Left renal pelvis (tissue), 4 donors: ENCODE measurements at places on chromosomes 7 and 10. TPM values are rescaled to one million over a fixed set of nuclear protein-coding genes. Genes with fewer than 3 reads are reported as not detected.

GRCh38 chr10:76310588-76311080 lies 879.2 kb downstream of the LRMDA start:
- no peak for DNase-seq

- DNase-seq: peak; percentile 92
Measured at GRCh38 chr7:135977007-135977741, at the start of gene MTPN. TSS of gene MTPN (minus strand) at chr7:135977359. CDS start at chr7:135977100, 259 bp downstream.

GRCh38 chr7:127809261-127809702 lies 157.3 kb downstream of the SND1 start:
- no peak for DNase-seq

DNA sequence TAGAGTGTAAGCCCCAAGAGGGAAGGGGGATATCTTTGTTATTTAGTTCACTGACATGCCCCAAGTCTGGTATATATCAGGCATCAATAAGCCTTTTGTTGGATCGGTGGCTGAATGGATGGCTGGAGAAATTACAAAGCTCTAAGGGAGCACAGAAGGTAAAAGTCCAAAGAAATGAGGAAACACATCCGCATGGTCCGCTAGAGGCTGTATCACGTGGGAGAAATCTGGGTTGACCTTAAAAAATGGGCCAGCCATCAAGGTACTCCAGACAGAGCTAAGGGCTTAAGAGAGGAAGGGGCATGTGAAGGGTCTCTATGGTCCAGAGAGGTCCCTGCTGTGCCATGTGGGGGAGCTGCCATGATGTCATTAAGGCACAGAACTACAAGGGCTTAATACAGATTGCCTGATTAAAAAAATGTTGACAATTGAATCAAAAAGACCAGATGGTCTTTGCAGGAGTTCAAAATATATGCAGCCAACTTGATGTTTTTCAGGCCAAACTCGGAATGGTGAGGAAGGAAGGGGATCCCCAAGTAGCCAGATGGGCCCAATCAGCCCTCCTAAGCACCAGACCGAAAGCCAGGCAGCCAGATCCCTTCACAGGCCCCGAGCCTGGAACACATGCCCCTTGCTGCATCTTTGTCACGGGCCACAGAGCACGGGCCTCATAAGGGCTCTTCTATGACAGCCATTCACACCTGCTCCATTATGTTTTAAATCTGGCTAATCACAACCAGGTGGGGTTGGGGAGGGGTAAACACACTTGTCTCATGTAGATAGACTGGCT lies 31.9 kb downstream of the SCRN1 start:
- DNase-seq: no peak

Gene OLAH
- polyA plus RNA-seq: 0.94 TPM

Gene OPALIN
- not detected for polyA plus RNA-seq

DNA sequence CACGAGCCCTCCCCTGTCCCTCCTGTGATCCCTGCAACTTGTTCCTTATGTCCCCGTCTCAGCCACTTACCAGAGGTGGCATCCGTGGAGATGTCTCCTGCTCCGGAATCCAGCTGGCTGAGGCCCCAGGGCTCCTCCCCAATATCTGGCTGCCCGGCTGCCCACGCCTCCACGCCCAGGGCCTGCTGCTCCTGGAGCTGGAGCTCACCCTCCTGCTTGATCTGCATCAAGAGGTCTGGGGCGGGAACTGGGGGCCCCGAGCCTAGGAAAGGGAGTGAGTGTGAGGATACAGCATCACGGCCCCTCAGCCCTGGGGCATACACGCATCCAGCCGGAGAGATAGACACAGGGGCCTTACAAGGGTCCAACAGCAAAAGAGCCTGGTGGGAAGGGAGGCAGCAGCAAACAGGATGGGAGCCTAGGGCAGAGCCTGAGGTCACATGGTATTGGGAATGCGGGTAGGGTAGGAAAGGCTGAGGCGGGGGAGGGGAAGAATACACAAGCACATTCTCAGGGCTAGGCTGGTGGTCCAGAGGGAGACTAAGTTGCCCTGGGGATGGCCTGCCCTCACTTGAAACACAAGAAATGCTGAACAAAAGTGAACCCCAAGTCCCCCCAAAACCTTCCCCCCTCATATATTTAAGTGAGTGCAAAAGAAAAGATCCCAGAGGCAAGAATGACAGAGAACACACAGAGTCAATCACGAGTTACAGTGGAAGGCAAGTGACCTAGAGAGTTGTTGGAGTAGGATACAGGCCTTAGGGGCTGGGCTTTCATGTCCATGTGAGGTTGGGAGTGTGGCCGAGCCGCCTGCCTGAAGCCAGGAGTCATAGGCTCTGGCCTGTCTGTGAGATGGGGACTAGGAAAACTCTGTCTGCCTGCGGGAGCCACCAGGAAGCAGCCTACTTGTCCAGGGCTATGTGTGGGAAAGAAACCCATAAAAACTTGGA lies 16.9 kb upstream of the ZNF777 start:
- no peak for DNase-seq

DNA sequence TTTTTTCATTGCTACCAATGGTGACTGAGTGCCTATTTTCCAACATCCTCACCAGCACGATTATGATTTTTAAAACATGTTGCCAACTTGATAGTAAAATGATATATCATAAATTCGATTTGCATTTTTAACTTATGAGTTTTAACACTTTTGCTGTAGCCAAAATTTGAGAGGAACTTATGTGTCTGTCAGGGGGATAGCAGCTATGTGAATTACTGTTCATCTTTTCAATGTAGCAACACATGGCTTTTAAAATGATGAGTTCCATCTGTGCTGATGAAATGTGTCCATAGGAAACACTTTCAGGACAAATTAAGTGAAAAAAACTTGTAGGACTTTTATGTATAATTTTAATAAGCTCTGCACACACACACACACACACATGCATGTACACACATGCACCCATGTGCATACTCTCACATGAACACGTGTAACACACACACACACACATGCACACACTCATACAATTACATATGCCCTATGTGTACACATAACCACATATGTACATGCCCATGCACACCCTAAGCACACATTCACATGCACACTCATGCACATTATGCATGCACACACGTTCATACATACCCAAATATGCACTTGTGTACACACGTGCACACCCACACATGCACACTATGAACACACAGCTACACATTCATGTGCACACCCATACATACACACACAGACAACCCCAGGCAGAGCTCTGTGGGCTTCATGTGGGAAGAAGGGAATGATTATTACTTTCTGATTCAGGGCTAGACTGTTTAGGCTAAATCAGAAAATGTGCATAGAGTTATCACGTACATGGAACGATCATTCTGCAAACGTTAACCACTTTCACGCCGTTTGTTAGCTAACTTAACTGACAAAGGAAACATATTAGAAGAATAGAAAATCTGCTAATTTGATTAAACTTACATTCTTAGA lies 68.9 kb downstream of the C10orf143 start:
- no peak for DNase-seq
